ENCODE measurements at places on chromosomes 5 and 9.

- peak; percentile 73 for DNase-seq
Observed at GRCh38 chr5:125607018-125607417, 816.2 kb upstream of the GRAMD2B start.

GRCh38 chr5:68347536-68347935 is 132.0 kb downstream of the PIK3R1 start:
- no peak for DNase-seq

DNA sequence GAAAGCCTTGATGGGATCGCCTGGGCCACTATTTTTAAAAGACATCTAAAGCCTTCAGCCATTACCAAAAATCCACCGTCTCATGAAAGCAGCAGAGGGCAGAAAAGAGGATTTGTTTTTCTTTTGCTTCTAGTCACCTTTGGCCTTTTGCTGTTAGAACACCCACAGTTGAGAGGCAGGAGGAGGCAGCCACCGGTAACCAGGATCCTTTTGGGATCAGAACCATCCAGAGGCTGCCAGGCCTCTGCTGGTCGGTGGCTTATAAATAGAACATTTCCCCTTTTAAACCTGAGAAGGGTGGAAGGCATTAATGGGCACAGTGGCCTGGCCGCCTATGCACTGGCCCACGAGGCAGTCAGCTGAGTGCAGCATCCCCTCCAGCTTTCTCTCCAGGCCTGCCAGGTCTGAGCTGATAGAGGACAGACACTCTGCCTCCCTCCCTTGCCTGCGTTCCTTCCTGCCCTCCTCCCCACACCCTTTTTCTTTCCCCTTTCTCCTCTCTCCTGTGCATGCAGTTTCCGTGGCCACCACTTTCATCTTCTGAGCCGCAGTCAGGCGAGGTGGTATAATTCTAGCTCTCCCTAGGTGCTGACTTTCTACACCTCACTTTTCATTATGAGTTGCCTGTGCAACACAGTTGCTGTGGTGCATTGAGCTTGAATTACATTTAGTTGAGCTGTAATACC is 253.4 kb downstream of the ARHGAP26 start:
- peak; percentile 29 for DNase-seq

DNA sequence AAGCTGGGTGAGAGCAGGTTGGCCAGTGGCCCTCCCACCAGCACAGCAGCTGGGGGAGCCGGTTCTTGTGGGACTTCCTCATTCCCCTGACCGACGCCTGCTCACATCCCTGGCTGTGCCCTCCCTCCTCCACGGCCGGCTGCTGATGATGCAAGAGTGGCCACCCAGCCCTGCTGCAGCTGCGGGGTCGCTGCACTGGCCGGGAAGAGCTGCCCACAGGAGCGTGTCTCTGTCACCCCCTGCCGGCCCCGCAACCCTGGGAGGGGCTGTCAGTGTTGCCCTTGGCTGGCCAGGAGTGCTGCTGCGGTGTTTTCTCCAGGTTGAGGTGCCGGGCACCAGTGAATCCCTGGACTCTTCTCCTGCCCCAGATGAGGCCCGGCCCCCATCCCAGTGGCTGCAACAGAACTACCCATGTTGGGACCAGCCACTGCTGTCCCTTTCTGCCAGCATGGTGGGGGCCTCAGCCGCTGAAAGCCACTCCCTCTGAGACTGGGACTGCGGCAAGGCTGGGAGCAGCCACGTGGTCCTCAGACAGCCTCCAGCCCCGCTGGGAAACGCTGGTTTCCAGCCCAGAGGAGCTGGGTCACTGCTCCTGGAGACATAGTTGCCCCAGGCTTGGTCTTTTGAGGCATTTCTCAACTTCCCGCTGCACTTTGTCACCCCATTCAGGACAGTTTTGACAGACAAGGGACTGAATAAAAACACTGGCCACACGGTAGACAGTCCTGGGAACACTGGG is 739 bp downstream of the CARD9 start:
- peak; percentile 19 for DNase-seq

GRCh38 chr5:42828671-42829070 is 17.0 kb upstream of the SELENOP start:
- DNase-seq, result no peak

DNA sequence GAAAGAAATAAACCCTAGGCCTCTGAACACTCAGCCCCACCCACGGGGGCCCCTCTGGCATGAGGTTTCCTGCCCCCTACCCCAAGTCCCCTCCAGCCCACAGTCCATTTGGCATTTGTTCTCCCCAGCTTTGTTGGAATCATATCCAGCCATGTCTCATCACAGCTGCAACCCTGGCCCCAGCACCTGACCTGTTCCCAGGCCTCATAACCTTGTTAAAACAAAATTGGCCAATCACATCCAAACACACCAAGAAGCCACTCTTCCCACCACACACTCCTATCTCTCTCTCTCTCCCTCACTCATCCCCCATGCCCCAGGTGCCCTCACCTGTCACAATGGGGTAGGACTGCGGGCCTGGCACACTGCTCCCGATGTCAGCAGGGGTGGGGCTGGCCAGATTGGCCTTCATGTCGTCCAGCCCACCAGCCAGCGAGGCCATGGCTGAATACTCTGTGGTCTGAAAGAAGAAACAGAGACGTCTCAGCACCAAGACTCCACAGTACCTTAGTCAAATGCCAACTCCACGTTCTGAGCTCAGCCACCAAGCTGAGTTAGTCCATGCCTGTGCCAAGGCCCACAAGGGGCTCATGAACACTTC is 110.9 kb downstream of the PAX5 start:
- no peak for DNase-seq

DNA sequence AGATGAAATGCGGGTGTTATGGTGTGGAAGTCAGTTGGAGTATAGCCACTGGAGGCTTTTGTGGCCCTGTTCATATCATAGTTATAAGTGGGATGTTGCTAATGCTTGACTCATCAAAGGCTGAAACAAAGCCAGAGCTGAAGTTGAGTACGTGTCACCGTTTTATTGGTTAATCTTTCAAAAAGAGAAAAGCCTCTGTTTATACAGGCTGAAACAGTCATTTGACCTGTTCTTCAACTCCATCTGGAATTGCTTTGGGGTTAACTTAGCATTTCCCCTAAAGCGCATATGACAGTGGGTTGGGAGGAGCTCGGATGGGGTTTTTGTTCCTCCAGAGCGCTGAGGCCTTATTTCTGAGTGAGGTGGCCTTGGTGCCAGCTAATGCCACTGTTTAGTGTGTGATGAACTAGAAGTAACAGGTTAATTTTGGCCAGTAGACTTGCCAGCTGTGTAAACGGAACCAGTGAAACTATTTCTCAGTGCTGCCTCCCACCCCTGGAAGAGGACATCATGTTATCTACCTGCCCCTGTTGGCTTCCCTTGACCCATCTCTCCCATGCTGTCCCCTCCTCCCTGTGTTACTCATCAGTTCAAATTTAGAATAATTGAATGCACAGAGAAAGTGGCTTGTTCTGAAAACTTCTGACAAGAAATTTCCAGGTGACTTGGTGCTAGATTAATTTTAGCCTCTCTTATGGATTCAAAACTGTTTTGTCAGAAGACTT is 34.2 kb downstream of the MTAP start:
- DNase-seq, result peak; percentile 95

DNA sequence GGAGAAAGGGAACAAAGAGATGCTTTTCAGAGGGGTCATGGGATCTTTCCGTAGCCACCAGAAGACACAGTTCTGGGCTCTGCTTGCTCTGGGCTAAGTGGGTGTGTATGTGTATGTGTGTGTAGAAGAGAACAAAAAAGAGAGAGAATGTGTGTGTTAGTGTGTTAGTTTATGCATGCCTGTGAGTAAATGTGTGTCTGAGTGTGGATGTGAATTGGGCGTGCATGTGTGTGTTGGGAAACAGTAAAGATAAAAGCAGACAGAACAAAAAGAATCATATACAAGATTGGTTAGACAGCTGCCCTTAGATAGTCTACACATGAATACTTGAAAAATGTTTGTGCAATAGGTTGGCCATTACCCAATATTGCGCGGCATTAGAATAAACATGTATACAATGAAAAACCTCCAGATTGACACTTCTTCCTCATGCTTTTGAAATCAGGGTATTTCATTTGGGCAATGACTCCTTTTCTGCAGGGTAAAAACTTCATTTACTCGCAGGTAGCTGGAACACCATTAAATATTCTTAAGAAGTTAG is 36.5 kb upstream of the HSPA9 start:
- no peak for DNase-seq

GRCh38 chr9:82805027-82805426 is 257.9 kb downstream of the RASEF start:
- no peak for DNase-seq

DNA sequence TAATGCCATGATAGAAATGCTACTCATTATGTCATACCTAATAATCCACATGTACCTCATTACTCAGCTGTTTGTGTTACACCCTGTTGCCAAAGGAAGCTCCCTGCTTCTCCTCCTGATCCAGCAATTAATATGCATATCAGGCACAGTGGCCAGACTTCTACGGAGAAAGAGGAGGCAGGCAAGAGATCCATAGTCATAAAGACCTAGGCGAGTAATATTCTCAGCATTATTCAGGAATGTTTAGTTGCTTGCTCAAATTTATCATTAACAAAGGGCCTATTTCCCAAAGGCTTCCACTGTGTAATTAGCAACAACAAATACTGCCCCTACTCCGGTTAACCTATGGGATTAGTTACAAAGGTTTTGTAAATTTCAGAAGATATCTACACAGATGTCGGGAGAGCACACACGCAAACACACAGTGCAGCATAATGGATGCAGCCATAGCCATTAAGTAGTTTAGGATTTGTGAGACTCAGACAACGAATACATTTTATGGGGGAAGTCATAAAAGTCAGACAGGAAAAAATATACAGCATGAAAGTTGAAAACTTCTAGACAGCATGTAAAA is 192.6 kb downstream of the EFNA5 start:
- DNase-seq, result no peak

DNA sequence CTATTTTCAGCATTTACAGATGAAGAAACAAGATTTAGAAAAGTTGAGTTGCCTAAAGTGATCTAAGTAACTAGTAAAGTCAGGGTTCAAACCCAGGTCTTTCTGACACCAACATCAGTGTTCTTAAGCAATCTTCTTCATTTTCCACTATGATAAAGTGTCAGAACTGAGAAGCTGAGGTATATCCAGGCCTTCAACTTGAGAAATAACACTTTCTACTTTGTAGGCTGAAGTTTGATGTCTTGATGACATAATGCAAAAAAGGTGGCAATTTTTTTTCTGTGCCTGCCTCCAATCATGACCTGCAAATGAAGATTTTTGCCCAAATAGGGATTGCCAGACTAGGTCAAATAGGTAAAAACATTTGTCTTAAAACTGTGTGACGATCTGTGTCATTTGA is 81.3 kb downstream of the NR3C1 start:
- no peak for DNase-seq

DNA sequence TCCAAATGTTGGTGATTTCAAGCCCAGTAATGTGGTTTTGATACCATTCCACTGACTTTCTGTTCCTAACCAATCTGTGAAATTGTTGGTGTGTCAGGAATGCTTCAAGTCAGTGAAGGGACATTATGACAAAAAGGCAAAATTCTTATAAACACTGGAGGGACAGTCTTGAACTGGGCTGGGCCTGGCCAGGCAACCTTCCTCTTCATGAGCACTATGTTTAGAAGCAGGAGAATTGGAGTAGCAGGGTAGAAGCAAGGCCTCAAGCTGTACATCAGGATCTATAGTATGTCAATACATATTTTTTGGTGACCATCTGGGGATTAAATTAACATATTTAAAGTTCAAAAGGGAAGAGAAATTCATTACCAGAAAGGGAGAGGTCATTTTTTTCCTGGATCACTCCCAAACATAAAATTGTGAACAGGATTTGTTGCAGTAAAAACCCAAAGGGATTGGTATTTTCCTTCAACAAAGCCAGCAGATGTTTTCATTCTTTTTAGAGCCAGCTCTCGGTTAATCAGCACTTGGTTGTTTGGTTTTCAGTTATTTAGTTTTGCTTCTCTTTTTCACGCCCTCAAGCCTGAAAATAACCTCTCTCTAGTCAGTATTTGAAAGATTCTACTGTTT is 77.9 kb upstream of the PIK3R1 start:
- no peak for DNase-seq

DNA sequence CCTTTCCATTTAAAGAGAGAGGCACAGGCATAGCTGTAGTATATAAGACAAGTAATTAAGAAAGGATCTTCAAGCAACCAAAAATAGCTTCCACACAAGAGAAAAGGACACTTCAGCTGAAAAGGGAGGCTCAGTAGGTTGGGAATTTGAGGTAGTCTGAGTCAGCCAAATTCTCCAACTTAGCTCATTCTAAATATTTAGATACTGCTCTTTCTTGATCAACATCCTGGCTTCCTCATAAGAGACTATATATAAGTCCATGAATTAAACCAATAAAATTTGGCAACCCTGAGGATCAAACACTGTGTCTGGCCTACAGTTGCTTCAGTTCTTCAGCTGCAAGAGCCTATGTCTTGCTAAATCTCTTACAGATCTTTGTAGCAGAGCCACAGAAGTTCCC is 17.8 kb downstream of the HINT1 start:
- DNase-seq, result no peak

- DNase-seq, result no peak
Observed at GRCh38 chr5:67957374-67957773, 258.2 kb upstream of the PIK3R1 start.

- no peak for DNase-seq
Observed at GRCh38 chr9:115637661-115638060, 515.9 kb upstream of the PAPPA start.

DNA sequence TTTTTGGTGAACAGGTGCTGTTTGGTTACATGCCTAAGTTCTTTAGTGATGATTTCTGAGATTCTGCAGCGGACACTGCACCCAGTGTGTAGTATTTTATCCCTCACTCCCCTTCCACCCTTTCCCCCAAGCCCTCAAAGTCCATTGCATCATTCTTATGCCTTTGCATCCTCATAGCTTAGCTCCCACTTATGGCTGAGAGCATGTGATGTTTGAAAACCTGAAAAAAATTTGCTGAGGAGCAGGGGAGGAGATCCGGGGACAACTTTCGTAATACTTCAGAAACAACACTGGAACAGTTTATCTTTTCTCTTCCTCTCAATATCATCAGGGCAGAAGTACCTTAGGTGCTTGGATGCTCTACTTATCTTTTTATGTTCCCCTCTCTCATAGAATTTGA is 226.4 kb downstream of the ADAMTS6 start:
- peak; percentile 52 for DNase-seq

DNA sequence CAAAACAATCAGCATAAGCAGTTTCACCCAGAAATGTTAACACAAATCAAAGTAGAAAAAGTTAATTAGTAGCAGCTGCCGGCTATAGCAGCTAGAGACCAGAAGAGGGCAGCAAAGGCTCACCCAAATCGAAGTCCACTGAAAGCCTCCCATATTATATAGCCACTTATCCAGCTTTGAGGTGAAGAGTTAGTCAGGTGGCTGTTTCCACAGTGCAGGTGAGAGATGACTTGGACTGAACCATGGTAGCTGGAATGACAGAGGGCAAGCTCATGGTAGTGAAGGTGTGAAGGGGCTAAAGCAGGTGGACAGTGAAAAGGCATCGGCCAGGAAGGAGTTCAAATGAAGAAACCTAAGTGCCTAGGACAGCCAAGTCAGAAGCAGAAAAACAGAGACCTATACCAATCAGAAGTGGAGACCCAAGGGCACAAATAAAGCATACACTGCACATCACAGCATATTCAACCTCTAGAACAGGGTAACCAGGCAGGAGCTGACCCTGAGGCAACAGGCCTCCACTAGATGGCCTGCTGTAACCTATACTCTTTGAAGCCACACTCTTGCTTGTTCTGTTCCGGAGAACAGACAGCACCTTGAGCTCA is 7.2 kb upstream of the RNF38 start:
- peak; percentile 67 for DNase-seq

Measured in cardiac muscle cell (in vitro differentiated cells and primary cell).